ENCODE measurements at places on chromosomes 2 and 18.
A peak's percentile ranks its signal among the peaks of the same experiment; 100 is the strongest.

DNA sequence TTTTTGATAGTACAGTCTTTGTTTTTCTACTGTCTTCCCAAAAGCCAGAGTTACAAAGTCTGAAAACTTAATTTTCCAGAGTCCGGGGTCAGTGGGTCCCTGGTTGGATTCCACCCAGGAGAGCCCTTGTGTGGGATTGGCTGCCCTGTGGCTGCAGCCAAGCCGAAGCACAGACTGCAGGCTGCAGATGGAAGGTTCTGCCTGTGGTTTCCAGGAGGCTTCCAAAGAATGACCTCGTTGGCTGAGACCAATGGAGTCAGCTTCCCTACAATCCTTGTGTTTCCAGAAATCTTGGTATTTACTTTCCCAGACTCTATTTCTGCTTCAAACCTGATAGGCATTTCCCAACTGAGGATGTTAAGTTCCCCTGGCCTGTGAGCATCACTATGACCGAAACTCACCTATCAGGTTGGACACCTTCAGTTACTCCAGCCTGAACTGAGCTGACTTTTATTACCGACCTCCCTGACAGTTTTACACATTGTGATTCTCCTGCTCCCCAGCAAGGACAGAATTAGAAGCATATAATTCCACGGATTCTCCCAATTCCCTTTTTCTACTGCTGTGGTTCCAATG lies 117.5 kb upstream of the CCDC68 start:
- no peak for DNase-seq

DNA sequence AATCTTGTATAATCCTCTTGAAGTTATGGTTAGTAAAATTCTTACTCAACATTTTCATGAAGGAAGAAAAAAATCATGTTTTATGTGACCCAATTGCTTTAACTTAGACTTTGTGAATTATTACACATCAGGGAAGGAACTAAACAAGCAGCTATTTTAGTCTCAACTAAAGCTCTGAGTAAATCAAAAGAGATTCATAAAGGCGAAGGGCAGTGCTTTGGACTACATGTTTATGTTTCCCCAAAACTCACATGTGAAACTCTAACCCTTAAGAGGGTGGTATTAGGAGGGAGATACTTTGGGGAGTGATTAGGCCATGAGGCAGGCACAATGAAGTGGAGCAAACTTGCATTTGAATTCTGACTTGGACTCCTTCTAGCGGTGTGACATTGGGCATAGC lies 283.7 kb upstream of the POU3F3 start:
- DNase-seq = no peak

DNA sequence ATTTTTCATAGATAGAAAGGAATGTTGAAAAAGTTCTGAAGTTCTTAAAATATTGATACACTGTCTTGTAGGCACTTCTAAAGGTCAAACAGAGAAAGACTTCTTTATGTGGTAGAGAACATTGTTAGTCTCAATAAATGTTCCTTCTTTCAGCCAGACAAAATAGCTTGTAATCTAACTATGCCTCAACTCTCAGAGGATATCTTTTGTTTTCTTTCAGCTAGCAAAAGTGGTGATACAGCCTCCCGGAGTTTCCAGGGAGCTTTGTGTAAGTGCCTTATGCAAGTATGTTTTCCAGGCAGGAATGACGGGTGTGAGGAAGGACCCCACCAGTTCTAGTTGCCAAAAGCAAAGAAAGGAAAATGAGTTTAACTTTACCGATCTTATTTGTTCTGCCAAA lies 452.1 kb upstream of the ST6GAL2 start:
- DNase-seq = no peak

- DNase-seq = no peak
Observed at GRCh38 chr18:64539847-64540246, 391.0 kb upstream of the LINC00305 start.

DNA sequence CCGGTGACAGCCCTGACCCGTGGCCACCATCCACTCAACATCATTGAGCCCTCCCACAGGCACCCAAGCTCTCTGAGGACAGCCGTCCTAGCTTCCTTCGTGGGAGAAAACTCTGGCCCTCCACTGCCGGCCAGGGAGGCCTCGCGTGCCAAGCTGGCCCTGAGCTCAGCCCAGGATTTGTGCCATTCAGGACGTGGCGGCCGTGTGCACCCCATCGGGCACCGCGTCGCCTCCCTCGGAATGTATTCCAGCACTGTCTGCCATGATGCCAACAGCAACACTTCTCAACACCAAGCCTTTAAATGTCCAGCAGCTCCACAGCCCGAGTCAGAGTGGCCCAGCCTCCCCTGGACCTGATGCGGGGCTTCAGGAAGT lies 35.7 kb downstream of the ZNF516 start:
- no peak for DNase-seq

DNA sequence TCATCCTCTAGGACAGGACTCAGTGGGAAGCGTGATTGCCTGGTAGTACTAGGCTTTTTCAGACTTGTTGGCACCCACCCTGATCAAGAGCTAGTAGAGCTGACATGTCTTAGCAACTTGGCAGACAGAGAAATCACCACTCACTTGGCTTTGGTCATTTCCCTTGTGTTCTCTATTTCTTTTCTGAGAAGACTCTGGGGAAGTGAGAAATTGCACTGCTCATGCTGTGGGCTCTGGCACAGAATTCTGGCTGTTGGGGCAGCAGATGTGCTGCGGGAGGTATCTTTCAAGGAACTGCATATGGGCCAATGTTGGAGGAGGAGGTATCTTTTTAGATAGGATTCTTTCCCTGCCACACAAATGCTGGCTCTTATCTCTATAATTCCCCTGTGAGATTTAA lies 529.1 kb upstream of the MEX3C start:
- no peak for DNase-seq

DNA sequence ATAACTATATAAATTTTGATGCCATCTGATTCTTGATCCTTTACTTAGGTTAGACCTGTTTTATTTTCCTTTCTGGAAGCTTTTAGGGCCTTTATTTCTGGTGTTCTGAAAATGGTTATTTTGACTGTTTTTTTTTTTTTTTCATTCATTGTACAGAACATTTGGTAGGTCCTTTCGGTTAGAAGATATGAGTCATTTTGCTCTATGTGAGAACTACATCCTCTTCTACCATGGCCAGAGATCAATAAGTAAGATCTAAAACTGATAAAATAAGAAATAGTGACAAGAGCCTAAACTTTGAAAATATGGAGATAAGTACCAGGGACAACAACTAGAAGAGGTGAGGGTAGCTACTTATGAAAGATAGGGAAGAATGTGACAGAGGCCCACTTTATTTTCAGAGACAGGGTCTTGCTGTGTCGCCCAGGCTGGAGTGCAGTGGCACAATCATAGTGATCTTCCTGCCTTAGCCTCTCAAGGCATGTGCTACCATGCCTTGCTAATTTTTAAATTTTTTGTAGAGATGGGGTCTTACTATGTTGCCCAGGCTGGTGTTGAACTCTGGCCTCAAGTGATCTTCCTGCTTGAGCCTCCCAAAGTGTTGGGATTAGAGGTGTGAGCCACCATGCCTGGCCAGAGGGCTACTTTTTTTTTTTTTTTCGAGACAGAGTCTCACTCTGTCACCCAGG lies 66.5 kb downstream of the EIF2AK3 start:
- DNase-seq = no peak

DNA sequence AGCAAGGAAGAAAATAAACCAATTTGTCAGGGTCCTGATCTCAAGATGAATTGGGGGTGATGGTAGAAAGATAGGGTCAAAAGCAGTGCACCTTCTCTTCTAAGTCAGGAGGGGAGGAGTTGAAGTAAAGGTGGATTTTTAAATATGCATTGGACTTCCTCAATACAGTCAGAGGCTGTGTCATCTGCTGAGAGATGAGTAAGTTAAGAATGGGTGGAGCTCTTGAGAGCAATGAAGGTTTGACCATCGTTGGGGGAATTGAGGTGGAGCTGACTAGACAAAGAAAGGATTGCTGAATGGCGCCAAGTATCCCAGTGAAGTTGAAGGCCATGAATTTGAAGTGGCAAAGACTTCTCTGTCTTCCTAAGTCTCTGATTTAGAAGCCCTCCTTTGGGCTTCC lies 18.4 kb upstream of the CPO start:
- DNase-seq = no peak

DNA sequence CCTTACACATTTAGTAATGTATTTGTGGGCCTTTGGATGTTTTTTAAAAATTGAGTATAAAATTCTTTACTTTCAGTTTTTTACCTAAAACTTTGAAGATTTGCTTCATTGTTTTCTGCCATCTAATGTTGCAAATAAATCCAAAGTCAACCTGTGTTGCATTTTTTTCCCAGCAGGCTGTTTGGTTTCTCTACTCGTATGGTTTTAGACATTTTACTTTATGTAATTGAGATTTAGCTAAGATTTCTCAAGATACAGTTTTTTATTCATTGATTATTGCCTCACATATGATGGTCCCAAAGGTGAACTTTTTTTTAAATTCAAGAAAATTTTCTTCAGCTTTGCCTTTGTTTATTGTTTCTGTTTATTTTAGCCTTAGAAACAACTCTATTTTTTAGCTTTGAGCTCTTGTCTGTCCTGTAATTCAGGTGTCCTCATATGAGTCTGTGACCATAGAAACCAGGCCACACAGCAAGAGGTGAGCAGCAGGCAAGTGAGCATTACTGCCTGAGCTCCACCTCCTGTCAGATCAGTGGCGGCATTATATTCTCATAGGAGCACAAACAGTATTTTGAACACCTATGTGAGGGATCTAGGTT lies 53.4 kb upstream of the TBR1 start:
- no peak for DNase-seq

GRCh38 chr2:69988086-69988635 lies 26.7 kb upstream of the ASPRV1 start:
- DNase-seq = no peak

DNA sequence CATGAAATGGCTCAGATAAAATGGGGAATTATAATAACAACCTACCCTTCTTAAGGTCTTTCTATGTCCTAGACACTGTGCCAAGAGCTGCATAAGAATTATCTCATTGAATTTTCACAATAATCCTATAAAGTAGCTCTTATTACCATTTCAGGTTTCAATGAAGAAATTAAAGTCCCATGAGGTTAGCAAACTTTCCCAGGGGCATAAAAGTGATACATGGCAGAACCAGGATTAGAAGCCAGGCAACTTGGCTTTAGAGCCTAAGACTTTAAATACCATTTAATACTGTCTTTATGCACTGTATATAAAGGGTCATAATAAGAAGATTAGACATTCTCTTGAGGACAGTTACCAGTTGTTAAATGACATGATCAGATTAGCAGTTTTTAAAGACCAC lies 130.1 kb downstream of the GCA start:
- no peak for DNase-seq

GRCh38 chr2:166700079-166700478 lies 188.2 kb upstream of the XIRP2 start:
- DNase-seq = no peak

- no peak for DNase-seq
Observed at GRCh38 chr2:204695506-204695905, 150.2 kb downstream of the PARD3B start.

- DNase-seq = no peak
Observed at GRCh38 chr18:74463254-74463653, 6.1 kb upstream of the DIPK1C start.

- no peak for DNase-seq
Observed at GRCh38 chr18:72160510-72161445, 383.4 kb downstream of the CBLN2 start.

- DNase-seq = no peak
Observed at GRCh38 chr2:105081006-105081601, 43.2 kb downstream of the MRPS9 start.

DNA sequence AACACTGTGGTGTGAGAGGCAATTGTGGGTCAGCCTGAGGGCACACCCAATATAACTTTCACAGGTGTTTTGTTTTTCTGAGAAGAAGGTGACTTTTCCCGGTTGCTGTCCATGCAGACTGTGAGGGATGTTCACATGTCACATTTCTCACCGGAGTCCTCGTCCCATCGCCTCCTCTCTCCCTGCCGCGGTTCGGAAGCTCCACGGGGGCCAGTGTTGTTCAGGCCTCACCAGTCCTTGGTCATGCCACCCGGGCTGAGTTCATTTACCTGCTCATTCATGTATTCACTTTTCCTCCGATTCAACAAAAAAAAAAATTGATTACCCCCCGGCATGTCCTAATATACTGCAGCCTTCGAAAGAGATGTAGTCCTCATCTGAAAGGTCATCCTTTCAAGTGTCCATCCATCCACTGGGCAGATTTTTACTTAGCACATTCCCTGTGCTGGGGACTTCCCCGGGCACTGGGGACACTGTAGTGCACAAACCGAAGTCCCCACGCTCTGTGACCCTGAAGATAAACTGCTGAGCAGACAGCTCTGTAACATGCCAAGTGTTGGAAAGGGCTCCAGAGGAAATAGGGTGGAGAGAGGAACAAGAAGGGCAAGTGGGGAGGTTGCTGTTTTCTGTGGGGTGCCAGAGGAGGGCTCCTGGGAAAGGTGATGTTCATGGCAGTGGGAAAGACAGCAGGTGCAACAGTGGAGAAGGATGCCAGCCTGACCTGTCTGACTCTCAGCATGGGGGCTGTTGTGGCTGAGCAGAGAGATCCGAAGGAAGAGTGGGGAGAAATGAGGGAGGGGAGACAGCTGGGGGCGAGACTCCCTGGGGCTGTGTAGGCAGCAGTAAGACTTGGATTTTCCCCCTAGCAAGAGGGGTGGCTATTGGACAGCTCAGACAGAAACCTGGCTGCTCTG lies 22.4 kb downstream of the LRRFIP1 start:
- no peak for DNase-seq

GRCh38 chr2:100197631-100198153 lies 55.3 kb upstream of the AFF3 start:
- DNase-seq = no peak

- DNase-seq = peak; percentile 45
Observed at GRCh38 chr2:69948032-69948962, 13.1 kb downstream of the ASPRV1 start.

DNA sequence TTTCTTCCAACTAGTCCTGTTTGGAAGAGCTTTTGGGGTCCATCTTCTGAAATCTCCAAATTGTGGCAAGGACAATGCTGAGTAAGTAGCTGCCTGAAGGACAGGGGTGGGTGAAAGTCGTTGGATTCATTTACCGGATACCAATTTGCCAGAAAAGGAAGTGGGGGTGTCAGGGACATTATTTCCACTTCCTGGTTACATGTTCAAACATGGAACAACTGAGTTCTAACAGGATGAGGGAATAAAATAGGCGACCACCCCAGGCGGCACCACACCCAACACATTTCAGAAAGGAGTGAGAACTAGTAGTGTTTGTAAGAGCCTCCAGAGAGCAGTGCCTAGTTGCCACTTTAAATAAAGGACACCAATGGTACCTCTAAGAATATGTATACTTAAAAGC lies 158.6 kb upstream of the SERTAD2 start:
- no peak for DNase-seq

DNA sequence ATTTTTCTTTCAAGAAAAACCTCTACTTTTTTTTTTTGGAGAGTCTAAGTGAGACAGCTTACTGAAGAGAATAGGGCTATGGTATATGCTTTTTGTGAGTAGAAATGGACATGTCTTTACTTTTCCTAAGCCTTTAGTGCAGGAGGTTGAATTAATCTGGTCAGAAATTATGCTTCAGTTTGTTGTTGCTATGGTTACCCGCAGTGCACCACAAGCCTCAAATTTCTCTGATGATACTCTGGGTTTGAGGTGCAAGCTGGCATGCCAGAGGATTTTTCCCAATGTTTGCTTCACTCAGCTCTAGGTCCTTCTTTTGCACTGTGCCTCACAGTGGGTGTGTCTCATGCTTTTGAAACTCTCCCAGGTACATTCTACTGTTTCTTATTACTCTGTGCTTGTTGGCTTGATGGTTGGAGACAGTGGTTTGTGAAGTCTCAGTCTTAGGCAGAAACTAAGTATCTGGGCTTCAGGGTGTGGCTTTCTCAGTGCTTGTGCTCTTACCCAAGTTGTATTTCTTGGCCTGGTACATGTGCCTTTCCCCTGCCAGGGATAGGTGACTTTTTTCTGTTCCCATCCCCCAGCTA lies 278.3 kb downstream of the RBM43 start:
- no peak for DNase-seq

GRCh38 chr2:219335373-219335786 lies 2.8 kb upstream of the RESP18 start:
- DNase-seq = no peak
